ENCODE measurements at places on chromosomes 6 and 20.
A peak's percentile ranks its signal among the peaks of the same experiment; 100 is the strongest.

- no peak for DNase-seq
These were observed 330.1 kb upstream of the MARCKS start for GRCh38 chr6:113526995-113527394.

- peak; percentile 90 for DNase-seq
These were observed 29.6 kb downstream of the SRSF3 start for GRCh38 chr6:36623547-36624459.

DNA sequence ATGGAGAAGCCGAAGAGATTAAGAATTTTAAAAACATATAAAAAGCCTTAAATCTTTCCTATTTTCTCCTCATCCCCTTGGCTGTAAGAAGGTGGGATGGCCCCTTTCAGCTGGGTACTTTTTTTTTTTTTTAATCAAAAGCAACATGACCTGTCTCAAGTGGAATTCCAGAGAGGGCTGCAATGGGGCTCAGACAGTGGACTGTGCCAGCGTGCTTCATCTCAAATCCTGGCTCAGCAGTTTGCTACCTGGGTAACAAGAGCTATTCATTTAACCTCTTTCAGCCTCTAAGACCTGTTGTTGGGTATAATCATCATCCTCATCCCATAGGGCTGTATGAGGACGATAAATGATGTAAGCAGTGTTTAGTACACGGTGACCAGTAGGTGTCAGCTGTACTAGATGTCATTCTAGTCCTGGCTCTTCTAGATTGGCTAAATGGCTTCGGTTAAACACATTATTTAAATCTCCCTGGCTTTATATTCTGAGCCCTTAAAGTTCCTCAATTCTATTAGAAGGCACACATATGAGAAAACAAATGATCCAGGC is 6.9 kb upstream of the PPP1R3G start:
- no peak for DNase-seq

DNA sequence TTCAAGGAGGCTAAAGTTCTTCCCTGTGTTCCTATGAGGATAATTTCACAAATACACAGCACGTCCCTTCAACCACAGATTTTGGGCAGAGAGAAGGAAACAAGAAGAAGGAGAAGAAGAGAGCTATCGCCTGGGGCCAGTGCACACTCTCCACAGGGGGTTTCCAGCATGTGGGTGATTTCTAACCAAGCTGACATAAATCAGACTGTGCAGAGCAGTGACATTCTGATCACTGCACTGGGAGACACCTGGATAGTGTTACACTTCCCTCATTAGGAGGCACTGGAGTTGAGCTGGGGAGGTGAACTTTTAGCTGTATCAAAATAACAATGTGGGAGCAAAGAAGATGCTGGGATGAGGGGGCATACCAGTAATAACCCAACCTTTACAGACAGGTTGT is 71.8 kb upstream of the CENPW start:
- DNase-seq = no peak

DNA sequence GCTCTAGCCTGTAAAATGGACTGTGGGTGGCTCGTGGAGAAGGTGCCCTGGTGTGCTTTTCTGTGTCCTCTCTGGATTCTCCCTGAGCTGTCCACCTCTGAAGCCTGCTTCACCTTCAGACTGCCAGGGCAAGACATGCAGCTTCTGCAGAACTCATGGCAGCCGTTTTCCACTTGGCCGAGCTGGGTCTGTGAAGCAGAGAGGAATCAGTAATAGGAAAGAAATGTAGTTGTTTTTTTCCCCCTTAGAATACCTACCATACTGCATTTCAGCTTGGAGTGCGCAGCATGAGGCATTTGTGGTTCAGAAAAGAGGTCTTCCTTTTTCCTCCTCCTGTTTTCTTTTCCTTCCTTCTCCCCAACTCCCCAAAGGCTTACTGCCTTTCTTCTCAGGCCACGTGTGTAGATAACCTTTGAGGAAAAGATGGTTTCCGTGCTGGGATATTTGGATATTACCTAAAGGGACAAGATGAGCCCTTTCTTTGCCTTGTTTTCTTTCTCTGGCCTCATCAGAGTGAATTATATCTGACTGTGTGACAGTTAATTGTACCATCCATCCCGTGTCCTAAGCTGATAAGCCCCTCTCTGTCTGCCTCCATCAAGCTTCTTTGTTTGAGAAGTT is 39.4 kb downstream of the RREB1 start:
- no peak for DNase-seq

DNA sequence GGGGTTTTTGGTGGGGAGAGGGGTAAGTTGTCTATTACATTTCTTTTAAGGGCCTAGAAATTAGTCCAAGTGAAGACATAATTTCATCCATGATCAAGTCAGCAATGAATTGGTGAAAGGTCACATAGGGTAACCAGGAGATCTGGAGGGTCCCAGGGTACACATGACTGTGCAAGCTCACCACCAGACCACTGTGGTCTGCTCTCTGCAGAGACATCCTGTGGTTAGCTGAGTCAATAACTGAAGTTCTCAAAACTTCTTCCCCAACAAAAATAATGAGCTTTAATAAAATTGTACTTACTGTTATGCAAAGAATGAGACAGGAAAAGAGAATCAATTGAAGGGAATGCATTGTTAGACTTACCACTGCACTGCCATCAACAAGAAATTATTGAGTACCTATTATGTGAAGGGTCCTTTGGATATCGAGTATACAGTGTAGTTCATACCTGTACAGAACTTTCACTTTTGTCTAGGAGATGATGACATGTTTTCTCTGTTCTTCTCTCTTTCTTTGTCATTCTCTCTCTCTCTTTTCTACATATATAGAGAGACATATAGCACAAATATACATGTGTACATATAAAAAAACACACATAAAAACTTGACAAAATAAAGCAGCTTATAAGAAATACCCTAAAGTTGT is 209.8 kb downstream of the GJA1 start:
- DNase-seq = no peak

GRCh38 chr6:64023693-64024092 is 388.1 kb downstream of the PHF3 start:
- no peak for DNase-seq

- DNase-seq = no peak
These were observed 79.7 kb upstream of the MYLIP start for GRCh38 chr6:16049168-16049567.

GRCh38 chr20:35968930-35969329 is 540 bp downstream of the CNBD2 start:
- DNase-seq = no peak

DNA sequence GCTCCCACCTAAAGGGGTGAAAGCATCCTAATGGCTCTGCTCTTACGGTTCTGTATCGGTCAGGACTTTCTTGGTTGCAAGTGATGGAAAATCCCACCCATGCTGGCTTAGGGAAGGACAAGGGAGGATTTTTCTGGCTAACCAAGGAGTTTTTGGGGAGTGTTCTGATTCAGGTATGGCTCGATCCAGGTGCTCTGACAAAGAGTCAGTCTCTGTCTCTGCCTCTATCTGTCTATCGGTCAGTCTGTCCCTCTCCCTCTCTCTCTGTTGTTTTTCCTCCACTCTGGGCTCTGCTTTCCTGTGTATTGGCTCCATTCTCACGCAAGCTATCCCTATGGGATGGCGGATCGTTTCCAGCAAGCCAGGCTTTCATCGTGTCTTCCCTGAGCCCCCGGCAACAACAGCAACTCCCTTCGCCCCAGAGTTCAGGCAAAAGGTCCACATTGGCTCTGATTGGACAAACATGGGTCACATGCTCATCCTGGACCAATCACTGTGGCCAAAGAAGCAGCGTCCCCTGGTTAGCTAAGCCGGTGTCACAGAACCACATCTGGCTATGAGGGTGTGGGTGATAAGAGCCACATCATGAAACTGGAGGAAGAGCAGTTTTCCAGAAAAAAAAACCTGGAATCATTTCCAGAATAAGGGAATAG is 160.3 kb downstream of the BMP7 start:
- DNase-seq = no peak

- DNase-seq = no peak
These were observed 30.9 kb downstream of the HEBP2 start for GRCh38 chr6:138434925-138435324.

GRCh38 chr6:14647357-14647756 is 529.8 kb downstream of the CD83 start:
- no peak for DNase-seq

GRCh38 chr6:169723991-169724493 is 258 bp downstream of the PHF10 start:
- DNase-seq = no peak

DNA sequence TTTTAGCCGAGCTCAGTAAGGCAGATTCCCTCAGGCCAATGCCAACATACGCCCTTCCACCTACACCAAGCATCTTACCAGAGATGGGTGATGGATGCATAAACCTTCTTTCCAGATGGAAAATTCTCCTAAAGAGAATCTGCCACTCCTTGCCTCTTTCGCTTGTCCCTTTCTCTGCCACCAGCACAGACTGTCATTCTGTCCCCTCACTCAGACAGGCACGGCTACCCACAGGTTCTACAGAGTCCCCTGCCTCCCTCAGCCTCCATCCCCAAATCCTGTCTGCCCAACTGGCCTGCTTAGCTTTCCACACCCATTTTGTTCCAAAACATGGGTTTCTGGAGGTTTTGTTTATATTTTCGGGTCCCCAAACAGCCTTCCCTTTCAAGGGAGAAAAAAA is 12.7 kb upstream of the FOXF2 start:
- no peak for DNase-seq

DNA sequence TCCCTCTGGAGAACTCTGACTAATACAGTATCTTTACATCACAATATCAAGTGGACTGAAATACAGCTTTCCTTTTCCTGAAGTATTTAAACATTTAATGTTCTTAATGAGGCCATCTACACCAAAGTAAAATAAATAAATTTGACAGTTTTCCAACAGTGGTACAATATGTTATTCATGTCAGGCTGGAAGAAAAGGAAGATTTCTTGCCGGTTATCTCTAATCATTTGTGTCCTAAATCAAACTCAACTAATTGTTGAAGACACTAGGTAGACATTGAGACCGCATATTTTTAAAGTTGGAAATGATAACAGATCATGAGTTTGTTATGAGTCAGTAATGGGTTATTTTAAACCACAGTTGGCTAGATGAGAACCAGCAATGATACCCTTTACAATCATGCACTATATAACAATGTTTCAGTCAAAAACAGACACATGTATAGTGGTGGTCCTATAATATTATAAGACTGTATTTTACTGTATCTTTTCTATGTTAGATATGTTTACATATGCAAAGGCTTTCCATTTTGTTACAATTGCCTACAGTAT is 241.6 kb downstream of the LMBRD1 start:
- DNase-seq = no peak

DNA sequence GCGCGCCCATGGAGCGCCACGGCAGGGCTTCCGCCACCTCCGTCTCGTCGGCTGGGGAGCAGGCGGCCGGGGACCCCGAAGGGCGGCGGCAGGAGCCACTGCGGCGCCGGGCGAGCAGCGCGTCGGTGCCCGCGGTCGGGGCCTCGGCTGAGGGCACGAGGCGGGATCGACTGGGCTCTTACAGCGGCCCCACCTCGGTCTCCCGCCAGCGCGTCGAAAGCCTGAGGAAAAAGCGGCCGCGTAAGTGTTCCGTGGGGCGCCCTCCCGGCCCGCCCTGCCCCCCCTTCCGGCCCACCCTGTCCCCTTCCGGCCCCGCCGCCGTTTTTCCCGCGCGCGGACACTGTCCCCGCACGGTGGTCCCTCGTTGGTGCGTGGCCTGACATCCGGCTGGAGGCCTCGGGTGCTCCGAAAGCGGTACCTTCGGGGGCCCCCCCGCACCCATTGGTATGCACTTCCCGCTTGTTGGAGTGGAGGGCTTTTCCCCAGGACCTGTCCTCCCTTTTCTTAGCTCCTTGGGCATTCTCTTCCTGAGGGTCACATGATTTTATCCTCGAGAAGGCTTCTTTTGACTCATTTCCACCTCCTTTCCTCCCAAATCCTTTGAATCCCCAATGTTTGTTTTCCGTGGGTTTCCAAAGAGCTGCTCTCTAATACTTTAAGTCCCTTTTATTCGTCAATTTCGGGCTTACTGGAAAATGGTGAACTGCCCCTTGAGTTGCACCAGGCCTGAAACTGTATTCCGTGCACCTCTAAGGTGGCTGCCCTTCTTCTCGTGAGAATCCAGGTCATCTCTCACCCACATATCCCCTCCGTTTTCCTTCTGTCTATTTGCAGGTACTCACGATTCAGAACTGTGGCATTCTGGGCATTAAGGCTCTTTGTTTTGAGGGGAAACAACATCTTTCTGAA is 556 bp downstream of the PANK2 start:
- no peak for DNase-seq

- no peak for DNase-seq
These were observed 167.3 kb downstream of the BCAS1 start for GRCh38 chr20:53902968-53903651.

DNA sequence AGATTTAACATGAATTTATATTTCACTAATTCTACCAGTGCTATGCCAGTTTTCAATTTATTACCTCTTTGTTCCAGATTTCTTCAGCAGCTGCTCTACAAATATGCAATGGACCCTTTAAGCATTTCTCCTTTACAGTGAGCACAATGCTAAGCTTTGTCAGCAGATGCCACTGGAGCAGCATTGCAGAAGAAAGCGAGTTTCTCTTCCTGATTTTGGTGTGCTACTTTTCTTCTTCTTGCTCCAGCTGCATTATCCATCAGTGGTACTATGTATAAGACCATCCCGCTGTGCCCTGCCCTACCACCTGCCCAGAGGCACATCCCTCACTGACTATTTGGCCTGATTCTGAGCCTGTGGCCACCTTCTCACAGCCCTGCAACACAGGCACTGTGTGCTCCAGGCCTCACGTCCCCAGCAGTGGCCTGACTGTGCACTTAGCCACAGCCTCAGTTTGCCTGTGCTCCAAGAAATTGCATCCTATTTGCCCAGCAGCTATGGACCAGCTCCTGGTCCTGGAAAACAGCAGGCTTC is 84.1 kb downstream of the TNFAIP3 start:
- no peak for DNase-seq

DNA sequence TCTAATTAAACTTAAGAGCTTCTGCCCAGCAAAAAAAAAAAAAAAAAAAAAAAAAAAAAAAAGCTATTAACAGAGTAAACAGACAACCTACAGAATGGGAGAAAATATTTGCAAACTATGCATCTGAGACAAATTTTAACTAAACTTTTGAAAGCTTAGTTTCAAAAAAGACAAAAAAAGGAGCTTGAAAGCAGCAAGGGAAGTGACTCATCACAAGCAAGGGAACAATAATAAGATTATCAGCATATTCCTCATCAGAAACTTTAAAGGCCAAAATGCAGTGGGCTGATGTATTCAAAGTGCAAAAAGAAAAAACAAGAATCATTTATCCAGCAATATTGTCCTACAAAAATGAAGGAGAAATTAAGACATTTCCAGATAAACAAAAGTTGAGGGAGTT is 158.6 kb downstream of the RNF144B start:
- no peak for DNase-seq

GRCh38 chr6:161630674-161631073 is 356.8 kb upstream of the AGPAT4 start:
- DNase-seq = no peak

- no peak for DNase-seq
These were observed 98.1 kb downstream of the ZNF217 start for GRCh38 chr20:53495398-53496092.

DNA sequence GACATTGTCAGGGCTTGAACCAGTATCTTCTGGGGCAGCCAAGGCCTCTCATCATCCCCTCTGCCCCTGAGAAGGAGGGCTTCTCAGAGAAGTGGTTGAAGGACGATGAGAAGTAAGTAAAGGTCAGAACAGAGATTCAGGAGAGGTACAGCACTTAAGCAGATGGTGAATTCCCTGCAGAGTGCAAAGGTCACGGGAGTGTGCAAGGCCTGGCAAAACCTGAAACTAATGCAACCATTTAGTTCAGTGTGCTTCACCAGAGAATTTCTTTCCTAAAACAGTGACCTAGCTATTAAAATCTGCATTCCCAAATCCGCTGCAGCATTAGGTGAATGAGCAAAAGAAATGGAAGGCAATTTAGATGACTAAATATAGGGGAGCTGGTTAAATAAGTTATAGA is 58.4 kb downstream of the TRERF1 start:
- DNase-seq = no peak

GRCh38 chr6:44452725-44453124 is 65.2 kb downstream of the CDC5L start:
- DNase-seq = no peak
